ENCODE measurements at places on chromosomes 12 and 14. TPM values are rescaled to one million over a fixed set of nuclear protein-coding genes. Genes with fewer than 3 reads are reported as not detected.
A peak's percentile ranks its signal among the peaks of the same experiment; 100 is the strongest.

The HNF1A gene
- not detected for total RNA-seq

The SERPINA4 gene
- total RNA-seq: not detected

The KRT78 gene
- total RNA-seq: 0.21 TPM

The TAS2R50 gene
- total RNA-seq: not detected

The IL22 gene
- total RNA-seq: not detected

The LRP1 gene
- 33.3 TPM for total RNA-seq

The SERPINA9 gene
- total RNA-seq: not detected

The SALL2 gene
- total RNA-seq: 0.21 TPM

The TAS2R31 gene
- 1.5 TPM for total RNA-seq

The SMCO2 gene
- not detected for total RNA-seq

DNA sequence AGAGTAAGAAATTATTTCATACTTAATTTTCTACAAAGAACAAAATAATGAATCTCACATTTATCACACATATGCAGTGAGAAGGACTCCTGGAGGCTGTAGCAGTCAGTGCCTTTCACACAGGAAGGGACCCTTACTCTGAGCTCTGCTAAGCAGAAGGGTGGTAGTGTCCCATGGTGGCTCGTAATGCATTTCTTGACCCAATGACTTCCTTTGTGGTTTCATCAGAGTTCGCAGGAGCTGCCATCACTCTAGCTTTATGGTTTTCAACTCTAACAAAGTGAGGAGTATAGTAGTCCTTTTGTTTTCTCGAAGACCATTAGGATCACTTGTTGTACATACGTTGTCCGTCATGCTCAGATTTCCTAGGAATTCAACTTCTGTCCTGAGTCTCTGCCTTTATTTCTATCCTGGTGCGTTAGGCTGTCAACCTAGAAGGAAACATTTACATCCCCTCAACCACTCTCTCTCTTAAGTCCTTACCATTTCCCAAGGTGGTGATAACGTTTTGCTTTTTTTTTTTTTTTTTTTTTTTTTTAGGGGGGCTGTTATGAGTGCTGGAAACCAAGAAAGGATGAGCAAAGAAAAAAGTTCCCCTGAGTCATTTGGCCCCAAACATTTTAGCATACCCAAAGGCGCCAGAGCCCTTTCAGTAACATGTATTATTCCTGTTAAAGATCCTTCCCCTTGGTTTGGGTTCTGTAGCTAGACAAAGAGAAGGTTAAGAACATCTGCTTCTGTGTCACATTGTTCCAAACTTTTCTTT is 37.2 kb downstream of the GABARAPL1 start:
- no peak for DNase-seq

- no peak for DNase-seq
Observed at GRCh38 chr14:31660728-31661127, 99.5 kb downstream of the NUBPL start.

- peak; percentile 57 for DNase-seq
Observed at GRCh38 chr14:102594514-102595175, 2.2 kb downstream of the RCOR1 start.

DNA sequence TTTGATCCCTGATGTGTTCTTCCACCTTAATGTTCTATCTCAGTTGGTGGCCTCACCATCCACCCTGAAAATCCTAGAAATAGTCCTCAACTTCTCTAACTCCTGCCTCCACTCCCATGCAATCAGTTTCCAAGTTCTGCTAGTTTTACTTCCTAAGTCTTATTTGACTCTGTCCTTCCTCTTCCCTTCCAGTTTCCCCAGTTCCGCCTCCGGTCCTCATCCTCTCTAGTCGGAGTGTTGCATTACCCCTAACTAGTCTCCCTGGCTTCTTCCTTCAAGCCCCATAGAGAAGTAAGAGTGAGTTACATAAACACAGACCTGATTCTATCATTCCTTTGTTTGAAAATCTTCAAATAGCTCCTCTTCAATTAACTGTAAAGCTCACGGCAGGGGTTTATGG is 236.5 kb downstream of the GXYLT1 start:
- DNase-seq: no peak

DNA sequence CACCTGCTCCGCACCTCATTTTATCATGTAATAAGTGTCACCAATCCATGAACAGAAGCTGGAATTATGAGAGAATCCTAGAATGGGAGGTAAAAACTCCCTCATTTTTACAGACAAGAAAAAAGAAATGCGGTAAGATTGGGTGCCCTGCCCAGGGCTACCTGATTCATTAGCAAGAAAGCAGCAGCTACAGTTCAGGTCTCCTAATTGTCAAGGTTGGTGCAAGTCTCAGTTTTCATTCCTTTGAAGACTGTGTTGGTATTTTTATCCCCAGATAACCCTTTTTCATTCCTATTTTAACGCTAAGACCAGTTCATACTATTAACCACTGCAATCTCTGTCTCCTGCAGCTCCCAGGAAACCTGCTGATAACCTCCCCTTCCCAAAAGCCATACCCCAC is 6.9 kb downstream of the DUSP6 start:
- DNase-seq: no peak

GRCh38 chr12:49962861-49963765 is 1.4 kb downstream of the AQP5 start:
- no peak for DNase-seq

- DNase-seq: no peak
Observed at GRCh38 chr12:85147331-85147730, 111.2 kb downstream of the LRRIQ1 start.

GRCh38 chr14:85618978-85619377 is 89.0 kb downstream of the FLRT2 start:
- DNase-seq: no peak

GRCh38 chr12:29350080-29350479 is 30.9 kb downstream of the ERGIC2 start:
- DNase-seq: no peak

GRCh38 chr12:21350975-21351374 is 16.3 kb upstream of the SLCO1A2 start:
- DNase-seq: no peak

DNA sequence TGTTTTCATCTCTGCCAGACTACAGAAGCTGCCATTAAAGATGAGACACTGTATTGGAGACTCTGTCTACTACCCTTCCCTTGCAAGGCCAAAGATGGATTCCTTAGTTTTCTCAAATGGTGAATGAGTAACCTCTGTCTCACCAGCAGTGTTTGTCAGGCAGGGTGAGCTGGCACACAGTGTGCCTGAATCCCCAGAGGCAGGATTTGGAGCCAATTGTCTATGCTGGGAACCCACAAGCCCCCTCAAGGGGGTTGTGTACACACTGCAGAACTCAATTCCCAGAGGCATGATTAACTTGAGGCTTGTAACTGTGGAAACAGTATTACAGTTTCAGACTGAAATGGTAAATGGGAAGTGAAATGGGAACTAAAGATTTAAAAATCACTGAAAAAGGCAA is 136.8 kb upstream of the PTPRB start:
- DNase-seq: no peak

DNA sequence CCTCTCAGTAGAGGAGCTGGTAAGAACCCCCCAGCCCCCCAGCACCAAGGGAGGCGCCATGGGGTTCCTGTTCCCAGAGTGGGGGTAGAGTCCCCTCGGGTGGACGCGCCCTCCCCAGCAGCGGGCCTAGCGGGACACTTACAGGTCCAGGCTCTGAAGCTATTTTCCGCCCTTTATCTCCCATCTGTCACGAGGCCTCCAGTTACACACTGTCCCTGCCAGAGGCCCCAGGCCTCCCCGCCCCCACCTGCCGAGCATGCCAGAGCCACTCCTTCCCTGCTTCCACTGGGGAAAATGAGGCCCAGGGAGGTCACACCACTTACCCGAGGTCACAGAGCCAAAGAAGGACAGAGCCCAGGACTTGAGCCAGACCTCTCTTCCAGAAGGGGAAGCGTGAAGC is 3.1 kb downstream of the C14orf180 start:
- no peak for DNase-seq
